Nasal cavity respiratory epithelium epithelial cell of viscerocranial mucosa (primary cell): ENCODE measurements at places on chromosomes 2 and 18. TPM values are rescaled to one million over a fixed set of nuclear protein-coding genes. Genes with fewer than 3 reads are reported as not detected.

Gene MROH2A
- not detected in 2 replicates for total RNA-seq

Gene HSBP1L1
- 19.7 and 24.9 TPM in 2 replicates for total RNA-seq

Gene INPP5D
- 29.7 and 88.3 TPM in 2 replicates for total RNA-seq

Gene HMSD
- under 0.01 TPM in 1 of 2 replicates, not detected in the other for total RNA-seq

Gene RALBP1
- 84.4 and 96.0 TPM in 2 replicates for total RNA-seq

Gene SEPTIN2
- 150 and 288 TPM in 2 replicates for total RNA-seq

Gene DYNAP
- total RNA-seq, result not detected in 2 replicates

Gene PAX3
- total RNA-seq, result 5.8 TPM in 1 of 2 replicates, not detected in the other

Gene CCDC150
- 1.6 and 2.7 TPM in 2 replicates for total RNA-seq

Gene NEU2
- not detected in 2 replicates for total RNA-seq

Gene LRRC30
- not detected in 2 replicates for total RNA-seq

Gene AOX1
- total RNA-seq, result 4.2 and 7.5 TPM in 2 replicates

Gene RTP5
- total RNA-seq, result not detected in 2 replicates

Gene ATP5MC3
- total RNA-seq, result 60.9 and 99.5 TPM in 2 replicates

Gene OBSL1
- 8.9 and 27.7 TPM in 2 replicates for total RNA-seq

Gene ELOA2
- total RNA-seq, result not detected in 2 replicates

Gene ZNF519
- total RNA-seq, result 1.0 and 2.3 TPM in 2 replicates

Gene ANKRD30B
- total RNA-seq, result not detected in 2 replicates
